Neural progenitor cell (in vitro differentiated cells): ENCODE measurements at places on chromosomes 6 and 20. TPM values are rescaled to one million over a fixed set of nuclear protein-coding genes. Genes with fewer than 3 reads are reported as not detected.

TBCC gene
- 40.1 and 40.4 TPM in 2 replicates for total RNA-seq

SSTR4 gene
- not detected in 2 replicates for total RNA-seq

DNA sequence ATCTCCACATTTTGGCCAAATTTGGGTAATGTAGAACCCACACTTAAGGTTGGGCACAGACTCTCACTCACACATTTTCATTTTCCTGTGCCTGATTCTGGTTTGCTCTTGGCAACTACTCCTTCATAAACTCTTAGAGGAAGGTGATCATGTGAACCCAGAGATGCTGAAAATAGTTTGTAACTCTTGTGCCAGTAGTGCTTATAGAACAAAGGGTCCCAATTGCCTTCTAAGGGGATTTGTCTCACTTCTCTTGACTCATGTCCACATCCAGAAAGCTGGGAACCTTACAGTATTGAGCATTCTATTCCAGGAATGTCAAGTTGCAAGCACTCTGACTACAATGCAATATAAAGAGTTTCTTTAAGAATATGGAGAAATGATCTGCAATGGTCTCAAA, 62.0 kb upstream of the TASP1 start:
- DNase-seq, result no peak
- H3K27ac ChIP-seq, result no peak overlapping the region
- H3K27me3 ChIP-seq, result no peaks in the 10 kb centered on the region
- no peaks in the 10 kb centered on the region for H3K4me1 ChIP-seq

EPPIN gene
- total RNA-seq, result not detected in 2 replicates

DNA sequence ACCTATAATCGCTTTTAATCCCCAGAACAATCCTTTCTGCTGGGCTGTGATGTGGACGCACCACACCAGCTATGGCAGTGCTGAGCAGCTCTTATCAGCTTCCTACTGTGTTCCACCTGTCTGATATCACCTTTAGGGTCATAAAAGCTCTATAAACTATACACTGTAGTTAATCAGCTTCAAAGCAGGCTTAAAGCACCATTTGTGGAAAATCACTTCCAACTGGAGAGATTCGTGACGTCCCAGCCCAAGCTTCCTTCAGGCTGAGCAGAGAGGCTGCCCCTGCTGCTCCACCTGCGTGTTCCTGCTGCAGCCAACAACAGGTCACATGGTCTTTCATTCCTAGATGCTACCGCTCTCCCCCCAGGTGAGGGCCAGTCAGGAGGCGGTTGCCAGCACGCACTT, 156.5 kb downstream of the SMOC2 start:
- no peak overlapping the region for H3K4me3 ChIP-seq
- DNase-seq, result no peak
- no peaks in the 10 kb centered on the region for H3K27me3 ChIP-seq
- no peak overlapping the region for H3K27ac ChIP-seq
- no peaks in the 10 kb centered on the region for H3K36me3 ChIP-seq

LPIN3 gene
- total RNA-seq, result 2.8 and 8.9 TPM in 2 replicates

OSBPL2 gene
- total RNA-seq, result 28.4 and 35.7 TPM in 2 replicates

ARMH2 gene
- not detected in 2 replicates for total RNA-seq

- no peak overlapping the region for H3K4me3 ChIP-seq
- peak; percentile 27 for DNase-seq
- H3K36me3 ChIP-seq, result no peaks in the 10 kb centered on the region
- H3K27ac ChIP-seq, result no peak overlapping the region
- peaks cover 10% of the 10 kb centered on the region for H3K4me1 ChIP-seq
These were observed 59.6 kb downstream of the PRDM1 start for GRCh38 chr6:106145741-106146227.

- peak; percentile 89 for DNase-seq
- H3K27ac ChIP-seq, result peak within 1 kb of the TSS; percentile 93
- no peaks in the 10 kb centered on the region for H3K27me3 ChIP-seq
- H3K36me3 ChIP-seq, result peaks cover 7% of the 10 kb centered on the region
- H3K4me3 ChIP-seq, result peak within 1 kb of the TSS; percentile 96
These were observed at the start of gene CD24 for GRCh38 chr6:106974336-106974998. Gene CD24 (minus strand): TSS chr6:106974729. CDS start chr6:106974646, 83 bp downstream.

INSM1 gene
- total RNA-seq, result 0.28 and 0.41 TPM in 2 replicates

DNA sequence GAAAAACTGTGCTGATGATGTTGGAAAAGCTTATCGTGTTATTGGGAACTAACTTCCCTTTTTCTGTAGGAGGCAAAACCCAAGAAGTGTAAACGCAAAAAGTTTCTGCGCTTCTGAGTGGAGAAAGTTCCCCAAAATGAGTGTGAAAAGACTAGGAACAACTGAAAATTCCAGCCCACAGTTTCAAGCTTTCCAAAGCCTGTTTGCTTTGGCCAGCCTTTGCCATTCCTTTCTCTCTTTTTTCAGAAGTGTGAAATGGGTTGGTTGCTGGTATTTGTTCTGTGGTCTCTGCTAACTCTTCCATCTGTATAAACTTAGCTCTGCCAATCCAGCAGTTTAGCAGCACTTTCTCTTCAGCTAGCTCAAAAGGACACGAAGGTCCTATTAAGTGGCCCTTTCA, 491.3 kb downstream of the MAFB start:
- no peaks in the 10 kb centered on the region for H3K27me3 ChIP-seq
- H3K4me1 ChIP-seq, result peaks cover 13% of the 10 kb centered on the region
- no peak overlapping the region for H3K4me3 ChIP-seq
- no peaks in the 10 kb centered on the region for H3K36me3 ChIP-seq
- H3K27ac ChIP-seq, result no peak overlapping the region
